ENCODE measurements at places on chromosomes 11 and 22. TPM values are rescaled to one million over a fixed set of nuclear protein-coding genes. Genes with fewer than 3 reads are reported as not detected.

The OR8G1 gene
- total RNA-seq, result not detected

The CHRM4 gene
- 2.8 TPM for total RNA-seq

The DEUP1 gene
- total RNA-seq, result not detected

The OR52H1 gene
- total RNA-seq, result 1.3 TPM

The GPR83 gene
- not detected for total RNA-seq

DNA sequence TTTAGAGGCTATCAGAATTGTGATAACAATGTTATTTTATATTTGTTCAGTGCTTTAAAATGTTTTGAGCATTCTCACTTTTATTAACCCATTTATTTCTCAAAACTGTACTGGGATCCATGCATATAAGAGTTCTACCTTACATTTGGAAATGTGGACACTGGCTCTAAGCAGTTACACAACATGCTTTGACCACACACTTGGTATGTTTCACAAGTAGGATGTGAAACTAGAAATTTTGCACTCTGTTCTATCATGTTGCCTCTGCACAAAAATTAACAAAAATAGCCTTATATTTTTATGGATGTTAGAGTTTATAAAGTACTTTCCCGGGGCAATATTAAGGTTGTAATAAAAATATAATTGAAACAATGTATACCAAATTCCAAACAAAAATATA is 126.9 kb upstream of the CHORDC1 start:
- no peak for DNase-seq

DNA sequence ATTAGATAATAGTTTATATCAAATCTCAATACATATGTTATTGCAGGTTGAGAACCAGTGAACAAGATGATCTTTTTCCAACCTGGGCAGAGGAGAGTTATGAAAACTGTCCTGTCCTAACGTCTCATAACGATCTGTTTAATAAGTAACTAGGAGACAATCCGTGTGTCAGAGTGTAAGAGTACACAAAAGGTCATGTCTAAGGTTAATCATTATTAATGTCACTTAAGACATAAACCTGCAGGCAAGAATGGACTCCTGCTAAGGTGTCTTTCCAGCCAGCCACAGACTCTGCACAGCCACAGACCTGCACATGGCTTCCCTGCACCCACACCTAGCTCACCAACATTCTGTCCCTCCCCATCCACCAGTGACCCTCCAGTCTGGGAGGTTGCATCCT is 10.1 kb downstream of the SLC5A4 start:
- DNase-seq, result no peak

GRCh38 chr11:109972181-109972715 is 120.9 kb upstream of the ZC3H12C start:
- no peak for DNase-seq

DNA sequence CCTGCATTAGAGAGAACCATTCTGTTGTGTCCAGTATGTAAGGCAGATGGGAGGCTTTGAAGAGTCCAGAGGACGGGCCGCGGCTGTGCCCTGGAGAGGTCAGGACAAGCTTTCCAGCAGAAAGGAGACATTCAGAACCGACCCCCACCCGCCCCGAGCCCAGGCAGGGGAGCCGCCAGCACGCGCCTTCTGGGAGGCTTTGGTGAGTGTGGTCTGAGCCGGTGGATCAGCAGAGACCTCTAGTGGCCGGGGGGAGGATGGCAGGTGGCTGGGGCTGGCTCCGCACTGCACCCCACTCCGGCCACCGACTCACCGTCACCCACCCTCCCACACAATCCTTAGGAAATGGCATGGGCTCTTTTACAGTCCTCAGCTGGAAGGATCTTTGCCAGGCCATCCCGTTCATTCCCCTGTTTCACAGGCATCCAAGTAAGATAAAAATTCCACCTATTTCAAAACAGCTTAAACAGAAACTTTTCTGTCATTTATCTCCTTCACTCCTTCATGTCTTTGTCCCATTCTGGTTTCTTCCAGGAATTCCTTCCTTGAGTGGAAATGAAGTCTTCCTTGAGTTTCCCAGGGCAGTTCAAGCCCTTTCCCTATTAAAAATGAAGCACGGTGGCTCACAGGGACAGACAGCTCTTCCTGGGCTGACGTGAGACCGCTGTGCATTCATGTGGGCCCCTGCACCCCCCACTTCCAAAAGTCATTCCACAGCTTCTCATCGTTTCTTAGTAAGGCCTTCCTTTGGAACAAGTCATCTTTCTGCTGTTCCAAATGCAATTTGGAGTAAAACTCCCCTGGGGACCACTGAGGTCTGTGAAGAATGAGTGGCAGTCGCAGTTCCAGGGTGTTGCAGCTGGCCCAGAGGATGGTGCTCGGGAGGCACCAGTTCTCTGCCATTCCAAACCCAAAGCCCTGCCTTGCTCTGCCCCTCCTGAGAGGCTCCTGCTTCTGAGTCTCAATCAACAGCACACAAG is 91.0 kb downstream of the FEZ1 start:
- DNase-seq, result peak; percentile 87

DNA sequence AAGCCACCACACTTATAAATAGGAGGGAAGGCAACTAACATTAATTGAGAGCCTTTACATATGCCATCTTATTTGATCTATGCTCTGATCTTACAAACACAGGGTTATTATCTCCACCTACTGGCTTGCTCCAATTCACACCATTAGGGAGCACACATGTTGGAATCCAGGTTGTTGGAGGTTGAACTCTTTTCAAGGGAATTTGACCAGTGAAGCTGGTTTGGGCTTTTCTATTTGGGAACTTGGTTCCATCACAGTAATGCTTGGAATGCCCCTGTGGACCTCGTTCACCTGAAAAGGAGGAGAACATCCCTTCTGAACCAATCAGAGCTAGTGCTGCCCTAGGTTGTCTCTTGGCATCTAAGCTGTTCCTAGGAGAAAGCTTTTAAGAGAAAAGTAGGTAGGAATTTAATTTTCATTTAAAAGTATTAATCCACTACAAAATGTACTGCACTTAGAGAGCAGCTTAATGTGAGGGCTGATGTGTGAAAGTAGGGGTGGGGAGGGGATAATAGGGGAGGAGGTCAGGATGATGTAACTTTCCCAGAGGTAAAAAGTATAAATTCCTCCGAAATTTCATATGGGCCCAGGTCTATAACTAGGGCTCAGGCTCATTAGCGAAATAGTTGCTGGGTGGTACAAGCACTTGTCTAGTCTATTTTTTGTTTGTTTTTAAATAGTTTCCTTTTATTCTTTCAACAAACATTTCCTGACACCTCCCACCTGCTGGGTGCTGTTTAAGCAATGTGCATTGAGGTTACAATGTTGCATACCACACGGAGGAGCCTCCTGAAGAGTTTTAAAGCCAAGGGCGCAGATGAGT is 7.6 kb upstream of the MICAL2 start:
- DNase-seq, result no peak

- peak; percentile 45 for DNase-seq
These were observed 3.1 kb upstream of the COMMD9 start for GRCh38 chr11:36292311-36292722.

DNA sequence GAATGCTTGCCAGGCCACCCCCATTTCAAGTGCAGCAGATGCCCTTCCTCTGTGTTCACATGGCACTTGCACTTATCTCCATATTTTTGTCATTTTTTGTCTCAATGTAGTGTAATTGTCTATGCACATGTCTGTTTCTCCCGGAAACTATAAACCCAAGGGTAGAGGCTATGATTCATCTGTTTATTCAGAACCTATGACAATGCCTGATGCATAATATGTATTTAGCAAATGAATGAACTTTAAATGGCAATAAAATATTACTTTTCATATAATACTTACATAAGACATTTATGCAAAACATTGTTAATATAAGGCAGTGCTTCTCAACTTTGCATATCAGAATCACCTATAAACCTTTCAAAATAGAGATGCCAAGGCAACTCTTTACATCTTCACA is 6.7 kb downstream of the PAK1 start:
- no peak for DNase-seq

- peak; percentile 44 for DNase-seq
These were observed 9.8 kb upstream of the TAGLN start for GRCh38 chr11:117189191-117189940.

DNA sequence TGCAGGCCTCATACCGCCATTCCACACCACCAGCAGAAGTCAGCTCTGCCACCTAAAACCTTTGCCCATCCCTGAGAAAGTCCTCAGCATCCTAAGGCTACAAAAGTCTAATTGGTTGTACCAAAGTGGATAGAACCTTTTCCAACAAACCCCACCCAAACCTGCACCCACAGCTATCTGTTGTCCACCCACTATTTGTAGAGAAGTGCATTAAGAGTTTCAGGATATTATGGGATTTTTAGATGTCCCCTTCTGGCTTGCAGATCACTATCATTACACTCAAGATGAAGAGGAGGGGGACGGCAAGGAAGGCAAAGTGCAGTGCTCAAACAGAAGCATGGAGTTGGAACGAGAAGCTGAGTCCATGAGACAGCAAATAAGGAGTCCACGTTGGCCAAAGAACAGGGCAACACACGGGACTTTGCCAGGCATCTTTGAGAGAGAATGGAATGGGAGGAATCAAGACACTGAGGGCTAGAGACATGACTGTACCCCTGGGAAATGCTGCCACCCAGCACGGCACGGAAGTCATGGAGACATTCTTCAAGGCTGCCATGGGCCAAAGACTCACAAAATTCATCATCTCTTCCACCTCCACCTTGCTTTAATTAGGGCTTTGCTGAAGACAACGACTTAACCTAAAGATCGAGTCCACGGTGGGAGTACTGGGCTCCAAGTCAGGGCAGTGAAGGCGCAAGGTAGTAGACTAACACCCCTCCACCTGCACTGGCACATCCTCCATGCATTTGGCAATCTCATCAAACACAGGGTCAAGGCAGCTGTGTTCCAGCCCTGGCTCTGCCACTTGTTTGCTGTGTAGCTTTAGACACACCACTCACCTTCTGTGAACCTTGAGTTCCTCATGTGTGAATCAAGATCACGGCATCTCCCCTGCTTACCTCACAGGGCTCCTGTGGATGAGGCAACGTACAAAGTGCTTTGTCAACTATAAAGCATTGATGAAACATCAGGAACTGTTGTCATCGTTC is 112.9 kb upstream of the TMEM45B start:
- no peak for DNase-seq

- DNase-seq, result no peak
These were observed 23.5 kb downstream of the UBE2L3 start for GRCh38 chr22:21590809-21591641.
